ENCODE measurements at places on chromosomes 3 and 15.

- no peak for DNase-seq
Measured at GRCh38 chr3:99418709-99419108, 219.7 kb upstream of the COL8A1 start.

DNA sequence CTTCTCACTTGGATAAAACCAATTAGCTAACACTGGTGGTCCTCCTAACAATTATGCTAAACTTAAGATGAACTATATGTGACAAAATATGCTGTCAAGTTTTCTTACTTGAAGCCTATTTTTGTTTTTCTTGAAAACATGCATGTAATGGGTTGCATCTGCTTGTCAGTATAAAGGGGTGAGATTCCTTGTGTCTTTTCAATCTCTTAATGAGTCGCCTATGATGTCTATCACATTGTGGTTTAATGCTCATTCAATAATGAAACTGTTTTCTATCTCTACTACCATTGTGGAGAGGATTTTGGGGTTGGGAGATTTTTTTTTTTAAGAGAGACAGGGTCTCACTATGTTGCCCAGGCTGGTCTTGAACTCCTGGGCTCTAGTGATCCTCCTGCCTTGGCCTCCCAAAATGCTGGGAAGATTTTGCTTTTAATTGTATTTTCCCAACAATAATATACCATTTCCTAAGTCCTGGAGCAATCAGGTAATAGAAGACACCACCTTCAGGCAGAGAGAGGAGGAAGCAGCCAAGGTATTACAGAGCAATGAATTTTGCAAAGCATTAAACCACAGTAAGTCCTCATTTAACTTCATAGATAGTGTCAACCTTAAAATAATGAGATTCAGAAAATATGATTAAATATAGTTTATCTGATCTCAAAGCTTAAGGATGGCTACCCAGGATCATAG, 17.4 kb upstream of the TRMT10C start:
- DNase-seq: no peak

GRCh38 chr3:161038725-161039124, 66.4 kb downstream of the B3GALNT1 start:
- no peak for DNase-seq

DNA sequence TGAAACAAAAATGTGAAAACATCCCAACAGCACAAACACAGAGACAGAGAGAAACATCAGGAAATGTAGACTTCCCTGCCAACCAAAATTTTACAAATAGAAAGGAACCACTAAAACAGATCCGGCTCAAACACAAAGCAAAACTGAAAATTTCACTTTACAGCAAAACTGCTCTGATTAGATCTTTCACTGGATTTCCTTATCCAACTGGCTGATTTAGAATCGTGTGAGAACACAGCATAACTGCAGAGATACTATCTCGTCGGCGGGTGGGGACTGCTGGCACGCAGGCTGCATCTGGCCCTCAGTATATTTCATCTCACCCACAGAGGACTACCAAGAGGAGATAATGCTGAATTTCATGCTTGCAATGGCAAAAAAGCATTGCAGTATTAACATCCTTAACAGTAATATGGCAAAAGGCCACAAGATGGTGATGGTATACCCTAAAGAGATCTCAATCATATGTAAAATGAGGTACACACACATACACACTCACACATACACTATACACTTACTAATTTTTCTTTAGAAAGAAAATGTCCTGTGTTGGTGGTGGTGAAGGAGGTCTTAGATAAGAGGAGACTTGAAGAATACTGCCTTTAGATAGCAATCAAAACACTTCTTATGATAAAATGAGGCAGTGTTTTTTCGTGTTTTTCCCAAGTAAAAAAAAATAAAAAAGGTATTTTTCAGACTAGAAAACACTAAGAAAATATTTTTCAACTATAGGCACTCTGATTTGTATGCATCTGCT, 10.6 kb upstream of the LEO1 start:
- no peak for DNase-seq

DNA sequence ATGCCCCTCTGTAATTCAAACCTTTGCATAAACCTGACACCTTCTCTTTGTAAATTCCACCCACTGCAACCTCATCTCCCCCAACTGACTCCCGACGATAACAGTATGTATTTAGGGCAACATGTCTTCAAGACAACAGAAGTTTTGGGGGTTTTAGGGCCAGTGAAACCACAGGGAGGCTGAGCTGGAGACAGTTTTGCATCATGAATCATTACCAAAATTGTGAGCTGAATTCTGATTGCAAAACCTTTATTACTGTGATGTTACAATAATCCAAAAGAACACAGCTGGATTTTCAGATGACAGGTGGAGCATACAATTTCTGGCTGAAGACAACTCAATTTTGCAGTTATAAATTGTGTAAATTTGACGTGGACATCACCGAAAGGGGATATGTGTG, 281.3 kb upstream of the TTC14 start:
- no peak for DNase-seq

DNA sequence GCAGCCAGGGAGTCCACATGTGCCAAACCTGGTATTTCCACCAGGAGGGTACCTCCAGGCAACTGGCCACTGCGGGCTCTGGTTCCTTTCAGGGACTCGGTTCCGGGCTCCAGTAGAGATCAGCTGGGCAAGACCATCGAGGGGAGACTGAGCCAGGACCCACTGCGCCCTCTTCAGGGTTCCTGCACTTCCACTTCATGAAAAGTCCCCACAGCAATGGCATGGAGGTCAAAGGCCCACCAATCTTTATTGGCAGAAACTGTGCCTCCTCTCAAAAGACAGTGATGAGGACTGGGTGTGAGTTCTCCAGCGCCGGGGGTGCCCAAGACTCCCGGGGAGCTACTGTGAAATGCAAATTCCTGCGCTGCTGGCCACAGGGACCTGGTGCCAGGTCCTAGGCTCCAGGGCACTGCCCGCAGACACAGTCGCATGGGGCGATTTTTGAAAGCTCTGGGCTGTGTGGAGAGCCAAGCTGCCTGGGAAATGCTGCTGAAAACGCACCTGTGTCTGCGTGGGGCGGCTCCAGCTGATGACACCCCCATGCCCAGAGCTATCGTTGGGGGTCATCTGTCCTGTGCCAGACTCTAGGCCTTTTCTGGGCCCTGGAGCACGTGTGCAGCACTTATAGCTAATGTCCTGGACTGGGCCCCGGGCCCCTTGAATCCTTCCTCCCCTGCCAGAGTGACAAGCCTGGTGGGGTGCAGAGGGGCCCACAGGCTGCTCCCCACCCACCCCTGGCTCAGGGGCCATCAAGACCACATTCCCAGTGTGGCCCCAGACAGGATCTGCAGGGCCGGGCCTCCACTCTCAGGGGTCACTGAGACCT, 144.0 kb downstream of the NSMCE3 start:
- DNase-seq: no peak
